ENCODE measurements at places on chromosomes 2 and 18.

DNA sequence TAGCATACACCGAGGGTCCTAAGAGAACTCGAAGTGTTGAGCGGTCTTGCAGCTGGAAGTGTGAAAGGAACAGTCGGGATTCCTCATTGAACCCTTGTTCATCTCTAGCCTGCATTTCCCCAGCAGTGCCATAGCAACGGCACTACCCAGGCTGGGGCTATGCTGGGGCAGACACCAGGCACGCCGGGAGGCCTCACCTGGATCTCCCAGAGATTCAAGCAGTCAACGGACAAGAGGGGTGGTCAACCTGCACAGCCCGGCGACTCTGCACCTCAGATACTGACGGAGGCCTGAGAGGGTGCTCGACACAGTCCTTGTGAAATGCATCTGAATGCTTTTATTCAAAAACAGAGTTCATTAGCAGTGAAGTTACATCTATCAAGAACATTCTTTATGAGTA, 604.2 kb downstream of the GALR1 start:
- no peak for DNase-seq

DNA sequence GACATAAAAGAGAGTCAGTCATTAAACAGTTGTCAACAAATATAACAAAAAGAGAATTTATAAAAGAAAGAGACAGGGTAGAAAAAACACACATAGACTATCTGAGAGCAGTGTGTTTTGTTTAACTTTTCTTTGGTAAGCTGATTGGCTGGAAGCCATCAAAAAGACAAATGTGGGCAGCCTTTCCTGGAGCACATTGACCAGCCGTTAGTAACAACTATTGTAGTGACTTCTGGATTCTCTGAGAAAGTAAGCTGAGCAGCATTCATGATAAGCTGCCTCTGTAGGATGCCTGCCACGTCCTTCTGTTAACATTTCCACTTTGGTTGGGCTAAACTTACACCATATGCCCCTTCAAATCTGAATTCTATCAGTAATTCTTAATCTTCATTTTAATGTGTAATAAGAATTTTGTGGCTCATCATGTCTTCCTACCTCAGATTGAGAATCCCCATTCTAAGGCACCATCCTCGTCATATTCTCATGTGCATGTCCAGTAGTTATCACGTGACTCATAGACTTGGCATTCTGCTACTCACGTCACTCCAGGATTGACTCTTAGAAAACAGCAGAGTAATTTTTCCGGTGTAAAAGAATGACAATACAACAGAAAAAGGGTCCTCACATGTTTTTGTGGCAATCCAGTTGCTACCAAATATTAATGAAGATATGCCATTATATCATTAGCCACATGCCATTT, 43.4 kb upstream of the DNAJC10 start:
- DNase-seq: no peak

GRCh38 chr2:196170213-196170605, 1.2 kb downstream of the STK17B start:
- peak; percentile 34 for DNase-seq

- no peak for DNase-seq
Measured at GRCh38 chr2:33897741-33898140, 298.6 kb upstream of the FAM98A start.

- DNase-seq: no peak
Measured at GRCh38 chr2:98940102-98940501, 4.1 kb upstream of the CRACDL start.

GRCh38 chr18:49767111-49768050, 46.0 kb downstream of the ACAA2 start:
- DNase-seq: no peak

GRCh38 chr2:118667348-118667747, 180.1 kb downstream of the EN1 start:
- DNase-seq: no peak

DNA sequence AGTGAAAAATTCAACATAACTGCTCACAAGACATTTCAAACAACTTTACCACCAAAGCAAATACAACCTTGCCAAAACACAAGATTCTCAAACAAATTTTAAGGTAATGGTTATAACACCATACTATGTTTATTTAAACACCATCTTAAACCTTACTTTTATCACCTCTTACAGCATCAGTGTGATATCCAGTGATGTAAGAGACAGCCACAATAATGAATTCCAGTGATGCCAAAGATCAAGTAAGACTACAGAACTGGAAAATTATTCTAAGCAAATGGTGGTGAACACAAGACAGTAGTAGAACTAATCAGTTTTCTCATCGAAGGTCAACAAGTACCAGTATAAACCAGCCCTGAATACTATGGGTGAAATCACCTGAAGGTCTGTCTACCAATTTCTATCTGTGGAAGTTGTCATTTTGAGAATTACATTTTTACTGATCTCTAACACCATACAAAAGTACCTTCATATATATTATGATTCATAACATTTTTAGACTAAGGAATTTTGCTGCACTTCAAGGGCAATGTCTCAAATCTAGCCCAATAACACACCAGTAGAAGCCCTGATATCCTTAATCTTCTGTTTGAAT, 146.2 kb downstream of the RBMS1 start:
- no peak for DNase-seq

DNA sequence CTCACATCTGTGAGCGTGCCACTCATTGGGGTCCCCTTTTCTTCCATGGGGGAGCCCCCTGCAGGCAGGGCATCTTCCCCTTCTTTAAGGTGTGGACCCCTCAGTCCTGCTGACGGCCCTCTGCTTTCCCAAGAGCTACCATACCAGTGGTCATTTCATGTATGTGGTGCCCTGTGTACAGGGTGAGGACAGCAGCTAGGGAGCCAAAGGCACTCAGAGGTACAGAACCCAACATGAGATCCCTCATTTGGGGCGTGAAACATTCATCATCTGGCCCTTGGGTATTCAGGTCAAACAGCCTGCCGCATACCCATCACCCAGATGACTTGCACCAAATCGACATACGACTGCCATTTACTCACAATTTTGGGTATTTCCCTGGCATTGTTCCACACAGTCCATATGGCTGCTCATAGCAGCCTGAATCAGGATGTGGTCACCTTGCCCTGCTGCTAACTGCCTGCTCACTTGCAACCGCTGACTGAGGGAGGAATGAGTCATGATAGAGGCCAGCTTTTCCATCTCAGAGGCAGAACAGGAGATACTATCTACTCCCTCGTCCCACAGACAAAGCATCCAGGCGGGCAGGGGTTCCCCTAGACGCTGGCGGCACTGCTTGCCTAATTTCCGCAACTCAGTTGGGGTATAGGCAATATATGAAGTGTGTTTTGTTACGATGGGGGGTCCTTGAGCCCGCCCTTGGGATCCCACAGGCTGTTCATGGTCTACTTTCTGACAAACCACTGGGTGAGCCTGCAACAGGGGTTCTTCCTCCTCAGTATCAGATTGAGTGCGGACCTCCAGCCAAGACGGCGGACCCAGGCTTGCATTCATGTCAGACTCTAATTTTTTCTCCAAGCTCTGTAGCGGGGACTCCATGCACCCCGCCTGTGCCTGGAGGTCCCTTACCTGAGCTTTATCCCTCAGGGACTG, 228.6 kb downstream of the SATB2 start:
- DNase-seq: no peak

DNA sequence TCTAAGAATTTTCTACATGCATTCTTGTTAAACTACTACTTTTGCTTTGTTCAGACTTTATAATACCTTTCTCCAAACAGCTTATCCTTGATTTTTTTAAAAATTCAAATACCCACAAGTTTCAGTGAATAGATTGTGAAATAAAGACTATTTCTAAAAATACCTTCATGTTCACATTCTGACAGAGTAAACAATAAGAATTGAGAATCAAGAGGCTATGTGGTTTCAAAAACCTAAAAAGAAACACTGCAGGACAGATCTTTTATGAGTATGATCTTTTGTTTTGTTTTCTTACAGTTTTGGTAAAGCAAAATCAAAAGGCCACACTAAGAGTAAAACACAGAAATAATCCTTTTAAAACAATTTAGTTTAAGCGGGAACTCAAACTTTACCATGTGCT, 21.2 kb downstream of the ALS2 start:
- no peak for DNase-seq

- DNase-seq: no peak
Measured at GRCh38 chr18:31156821-31157763, 5.6 kb downstream of the DSC1 start.

DNA sequence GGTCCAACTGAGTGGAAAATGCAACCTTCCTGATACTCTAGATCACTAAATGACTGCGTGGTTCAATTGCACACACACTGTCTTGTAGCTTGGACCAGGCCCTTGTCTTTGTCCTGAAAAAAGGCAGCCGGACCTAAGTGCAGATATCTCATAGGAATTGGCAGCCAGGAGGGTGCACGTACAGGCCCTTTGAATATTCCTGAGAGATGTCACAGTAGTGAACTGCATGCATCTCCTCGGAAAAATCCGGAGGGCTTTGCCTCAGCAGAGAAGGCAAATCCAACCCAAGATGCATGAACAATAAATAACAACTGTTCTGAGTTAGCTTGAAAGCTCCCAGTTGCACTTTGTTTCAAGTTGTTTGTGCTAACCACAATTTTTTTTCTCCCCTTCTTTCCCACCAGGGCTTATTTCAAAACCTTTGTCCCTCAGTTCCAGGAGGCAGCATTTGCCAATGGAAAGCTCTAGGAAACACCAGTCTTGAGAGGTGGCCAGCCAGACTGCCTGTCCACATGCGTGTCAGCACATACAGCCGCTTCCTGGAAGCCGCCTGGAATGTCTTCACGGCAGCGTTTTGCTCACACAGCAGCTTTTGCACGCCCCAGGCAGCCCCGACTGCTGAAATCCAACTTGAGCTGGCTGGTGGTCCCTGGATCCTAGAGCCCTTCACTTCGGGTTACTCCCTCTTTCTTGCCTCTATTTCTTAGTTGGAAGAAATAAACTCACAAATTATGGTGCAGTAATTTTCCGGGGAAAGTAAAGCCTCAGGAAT, 54.4 kb upstream of the FOSL2 start:
- no peak for DNase-seq

DNA sequence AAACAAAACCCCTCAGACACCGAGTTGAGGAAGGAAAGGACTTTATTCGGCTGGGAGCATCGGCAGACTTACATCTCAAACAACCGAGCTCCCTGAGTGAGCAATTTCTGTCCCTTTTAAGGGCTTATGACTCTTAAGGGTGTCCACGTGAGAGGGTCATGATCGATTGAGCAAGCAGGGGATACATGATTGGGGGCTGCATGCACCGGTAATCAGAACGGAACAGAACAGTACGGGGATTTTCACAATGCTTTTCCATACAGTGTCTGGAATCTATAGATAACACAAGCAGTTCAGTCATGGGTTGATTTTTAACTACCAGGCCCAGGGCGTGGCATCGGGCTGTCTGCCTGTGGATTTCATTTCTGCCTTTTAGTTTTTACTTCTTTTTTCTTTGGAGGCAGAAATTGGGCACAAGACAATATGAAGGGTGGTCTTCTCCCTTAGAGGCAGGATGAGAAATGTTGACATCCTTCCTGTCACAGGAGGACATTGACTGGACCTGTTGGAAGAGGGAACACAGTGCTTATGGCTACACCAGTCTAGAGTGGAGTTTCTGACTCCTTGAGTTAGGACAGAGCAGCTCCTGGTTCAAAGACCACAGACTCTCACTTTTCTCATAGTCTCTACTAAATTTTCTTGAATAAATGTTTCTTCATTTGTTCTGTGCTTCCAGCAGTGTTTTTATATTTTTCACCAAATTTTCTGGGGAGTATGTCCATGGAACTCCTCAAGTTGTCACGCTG, 35.8 kb downstream of the SPOPL start:
- no peak for DNase-seq

GRCh38 chr18:38750751-38751150, 1185.2 kb upstream of the CELF4 start:
- DNase-seq: no peak

- no peak for DNase-seq
Measured at GRCh38 chr18:13463526-13464210, 245.1 kb downstream of the LDLRAD4 start.

DNA sequence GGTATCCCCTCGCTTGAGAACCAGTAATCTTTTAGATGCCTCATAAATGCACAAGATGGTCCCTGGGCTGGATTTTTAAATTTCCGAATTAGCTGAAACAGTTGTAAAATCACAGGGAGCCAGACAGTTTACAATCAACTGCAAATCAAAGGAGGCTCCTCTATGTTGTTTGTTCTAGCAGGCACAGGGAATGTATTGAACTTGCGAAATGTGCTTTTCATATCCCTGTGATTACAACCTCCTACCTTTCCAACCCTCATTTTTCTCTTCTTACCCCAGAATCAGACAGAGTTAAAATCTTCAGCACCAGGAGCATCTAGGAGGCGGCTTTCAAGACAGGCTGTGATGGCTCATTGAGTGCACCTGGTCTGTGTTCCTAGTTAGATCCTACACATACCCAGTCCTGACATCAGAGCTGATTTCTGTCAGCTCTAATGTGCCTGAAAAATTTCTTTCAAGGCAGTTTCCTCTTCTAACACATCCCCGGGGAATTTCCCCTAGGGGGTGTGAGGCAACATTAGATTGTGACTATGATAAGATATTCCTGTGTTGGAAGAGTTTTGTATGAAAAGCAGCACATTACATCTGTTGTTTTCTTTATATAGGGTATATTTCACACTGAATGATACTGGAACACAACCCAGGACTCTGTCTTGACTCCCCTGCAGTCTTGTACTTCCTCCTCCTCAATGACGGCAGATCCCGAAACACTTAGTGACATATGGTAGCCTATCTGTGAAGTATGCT, 17.9 kb upstream of the CAVIN2 start:
- no peak for DNase-seq

DNA sequence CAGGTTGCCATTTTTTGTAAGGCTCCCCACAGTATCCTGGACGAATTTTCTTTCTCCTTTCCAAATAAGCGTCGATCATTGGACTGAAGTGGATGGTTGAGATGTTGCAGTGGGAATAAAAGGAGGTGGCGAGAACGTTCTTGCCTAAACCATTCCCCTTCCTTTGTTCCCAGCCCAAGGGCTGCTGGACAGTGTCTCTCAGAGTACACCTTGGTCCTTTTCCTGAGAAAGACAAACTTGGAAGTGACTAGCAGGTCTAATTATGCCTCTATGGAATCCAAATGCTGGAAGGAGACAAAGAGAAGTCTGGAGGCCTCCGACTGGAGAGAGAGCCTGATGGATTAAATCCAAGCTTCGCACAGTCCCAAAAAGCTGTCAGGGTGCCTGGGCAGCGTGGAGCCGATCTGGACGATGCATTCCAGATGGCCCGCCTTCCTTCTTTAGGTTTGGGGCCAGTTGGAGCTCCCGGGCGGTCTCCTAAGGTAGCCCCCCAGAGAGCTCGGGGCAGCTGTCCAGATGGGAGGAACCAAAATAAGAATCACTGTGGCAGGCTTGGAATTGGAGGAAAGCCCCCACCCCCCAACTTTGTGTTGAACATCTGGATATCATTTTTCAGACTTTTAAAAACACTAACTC, 186.8 kb downstream of the TMEM247 start:
- DNase-seq: no peak

- DNase-seq: no peak
Measured at GRCh38 chr2:3132966-3133365, 244.7 kb downstream of the EIPR1 start.

GRCh38 chr2:147632198-147632597, 212.6 kb upstream of the ACVR2A start:
- DNase-seq: no peak

DNA sequence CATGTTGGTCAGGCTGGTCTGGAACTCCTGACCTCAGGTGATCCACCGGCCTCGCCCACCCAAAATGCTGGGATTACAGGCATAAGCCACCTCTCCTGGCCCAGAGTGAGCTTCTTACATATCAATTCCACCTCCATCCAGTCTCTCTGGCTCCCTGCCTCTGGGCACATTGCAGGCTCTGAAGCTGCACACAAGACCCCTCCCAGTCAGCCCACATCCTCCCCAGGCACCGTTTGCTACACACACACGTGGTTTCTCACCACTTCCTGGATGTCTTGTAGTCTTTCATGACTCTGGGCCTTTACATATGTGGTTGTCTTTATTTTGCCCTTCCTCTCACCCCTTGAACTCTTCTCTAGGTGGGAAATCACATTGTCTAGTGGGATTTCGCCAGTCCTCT, 64.0 kb upstream of the CABLES1 start:
- DNase-seq: peak; percentile 77
